ENCODE measurements at places on chromosomes 7 and 10.
A peak's percentile ranks its signal among the peaks of the same experiment; 100 is the strongest.

GRCh38 chr10:86399514-86399878, 32.9 kb upstream of the GRID1 start:
- no peak for DNase-seq

GRCh38 chr10:71306979-71307378, 12.1 kb upstream of the SLC29A3 start:
- DNase-seq: no peak

- no peak for DNase-seq
These were observed 203.7 kb downstream of the ARHGAP21 start for GRCh38 chr10:24519950-24520349.

DNA sequence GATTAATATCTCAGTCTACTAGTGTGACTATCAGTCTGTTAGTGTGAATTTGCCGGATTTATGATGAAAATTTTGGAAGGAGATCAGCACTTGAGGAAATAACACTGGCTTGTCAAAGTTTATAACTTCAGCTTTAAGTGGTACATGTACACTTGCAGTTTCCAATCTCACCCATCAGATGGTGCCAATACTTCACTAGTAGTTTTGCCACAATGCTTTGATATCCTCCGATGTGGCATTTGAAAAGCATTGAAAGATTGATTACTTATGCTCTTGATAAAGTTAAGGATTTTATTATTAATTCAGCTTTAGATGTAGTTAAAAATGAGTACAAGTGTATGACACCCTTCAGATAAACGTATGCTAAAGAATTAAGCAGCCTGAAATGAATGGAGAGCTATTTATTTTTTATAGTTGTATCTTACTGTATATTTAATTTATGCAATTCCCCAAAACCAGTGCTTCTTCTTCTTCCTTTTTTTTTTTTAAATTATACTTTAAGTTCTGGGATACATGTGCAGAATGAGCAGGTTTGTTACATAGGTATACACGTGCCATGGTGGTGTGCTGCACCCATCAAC, 98.2 kb downstream of the ANLN start:
- DNase-seq: peak; percentile 17

GRCh38 chr7:88167223-88167622, 52.6 kb downstream of the SRI start:
- no peak for DNase-seq

GRCh38 chr7:141631525-141631924, 70.4 kb downstream of the DENND11 start:
- no peak for DNase-seq

GRCh38 chr10:110445871-110446270, 51.8 kb upstream of the DUSP5 start:
- no peak for DNase-seq

GRCh38 chr10:29486433-29486832, 148.3 kb downstream of the SVIL start:
- no peak for DNase-seq

GRCh38 chr10:122516734-122517133, 43.8 kb upstream of the DMBT1 start:
- no peak for DNase-seq

GRCh38 chr10:103784089-103784488, 71.3 kb downstream of the SH3PXD2A start:
- DNase-seq: no peak

DNA sequence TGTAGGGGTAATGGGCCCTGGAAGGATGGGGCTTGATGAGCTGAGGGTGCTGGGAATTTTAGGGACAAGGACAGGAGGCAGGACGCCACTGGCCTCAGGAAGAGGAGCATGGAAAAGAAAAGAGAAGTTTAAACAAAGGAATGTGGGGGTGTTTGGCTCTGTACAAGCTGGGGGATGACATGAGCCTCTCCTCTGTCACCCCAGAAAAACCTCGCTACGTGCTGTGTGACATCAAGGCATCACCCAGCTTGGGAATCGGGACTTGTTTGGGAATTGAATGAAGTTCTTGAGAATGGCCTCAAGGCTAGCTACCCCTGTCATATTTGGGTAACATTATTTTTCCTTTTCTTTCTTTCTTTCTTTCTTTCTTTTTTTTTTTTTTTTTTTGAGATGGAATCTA, 47.7 kb upstream of the HSPB1 start:
- no peak for DNase-seq

GRCh38 chr10:89120931-89121763, 86.0 kb downstream of the CH25H start:
- no peak for DNase-seq

- DNase-seq: no peak
These were observed 35.5 kb downstream of the IDE start for GRCh38 chr10:92538231-92538958.

DNA sequence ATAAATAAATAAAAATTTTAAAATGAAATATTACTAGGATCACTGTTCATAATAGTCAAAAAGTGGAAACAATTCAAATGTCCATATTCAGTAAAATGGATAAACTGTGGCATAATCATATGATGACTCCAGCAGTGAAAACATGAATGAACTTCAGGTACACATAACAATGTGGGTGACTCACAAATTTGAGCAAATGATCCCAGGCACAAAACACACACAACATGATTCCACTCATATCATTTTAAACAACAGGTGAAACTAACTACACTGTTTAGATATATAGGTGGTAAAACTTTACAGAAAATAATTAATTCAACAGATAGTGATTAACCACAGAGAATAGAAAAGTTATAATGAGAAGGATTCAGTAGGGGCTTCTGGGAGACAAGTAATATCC, 14.7 kb upstream of the SAMD8 start:
- no peak for DNase-seq
